Spinal cord (tissue), 10 donors: ENCODE measurements at places on chromosomes 13 and 19. TPM values are rescaled to one million over a fixed set of nuclear protein-coding genes. Genes with fewer than 3 reads are reported as not detected.

Gene OPA3
- total RNA-seq: 5.8 TPM

Gene NCAN
- 184 TPM for total RNA-seq

Gene KLK8
- 1.4 TPM for total RNA-seq

Gene CCNA1
- total RNA-seq: 6.2 TPM

Gene IRGC
- not detected for total RNA-seq

Gene PLVAP
- total RNA-seq: 5.1 TPM

Gene S1PR5
- 1.3 TPM for total RNA-seq

Gene SEMA6B
- 8.7 TPM for total RNA-seq

Gene CATSPERD
- not detected for total RNA-seq

Gene TEX29
- total RNA-seq: 0.61 TPM

Gene IL17D
- 30.2 TPM for total RNA-seq

Gene ZNF599
- 16.1 TPM for total RNA-seq

Gene GRIN2D
- total RNA-seq: 2.6 TPM

Gene CD79A
- total RNA-seq: 0.59 TPM

Gene MLLT1
- total RNA-seq: 32.4 TPM

Gene TNFSF9
- total RNA-seq: 1.5 TPM

Gene VWA8
- 24.1 TPM for total RNA-seq

Gene ZNF99
- 0.72 TPM for total RNA-seq

Gene ZNF433
- 21.1 TPM for total RNA-seq

Gene PPAN
- 23.9 TPM for total RNA-seq

Gene TMC4
- total RNA-seq: 2.1 TPM

Gene CFD
- 6.5 TPM for total RNA-seq

Gene DMKN
- total RNA-seq: 49.0 TPM

Gene SUGP1
- total RNA-seq: 40.3 TPM

Gene CYP4F2
- total RNA-seq: 0.17 TPM

Gene C13orf46
- 0.20 TPM for total RNA-seq

Gene LILRB2
- total RNA-seq: 1.6 TPM

Gene S1PR4
- 0.88 TPM for total RNA-seq

Gene LYL1
- total RNA-seq: 8.8 TPM

Gene CD37
- 2.9 TPM for total RNA-seq

Gene LILRB5
- 2.4 TPM for total RNA-seq

Gene LPAR6
- total RNA-seq: 59.9 TPM

Gene ZNF799
- total RNA-seq: 9.7 TPM

Gene OR7A5
- total RNA-seq: not detected

Gene SIAH3
- total RNA-seq: 3.5 TPM

Gene FFAR1
- not detected for total RNA-seq

Gene MBD3L3
- not detected for total RNA-seq

Gene BORA
- total RNA-seq: 7.7 TPM

Gene ZNF557
- total RNA-seq: 18.1 TPM

Gene JAK3
- 2.8 TPM for total RNA-seq

Gene POMP
- 67.5 TPM for total RNA-seq

Gene IGSF23
- total RNA-seq: not detected

Gene PDE4C
- total RNA-seq: 2.6 TPM

Gene MISP3
- total RNA-seq: 5.2 TPM

Gene SRRM5
- 0.22 TPM for total RNA-seq

Gene MED4
- 44.9 TPM for total RNA-seq

Gene CYP4F8
- total RNA-seq: not detected
